ENCODE measurements at places on chromosomes 1 and 21. TPM values are rescaled to one million over a fixed set of nuclear protein-coding genes. Genes with fewer than 3 reads are reported as not detected.

The SLC25A34 gene
- 5.7 TPM for total RNA-seq

DNA sequence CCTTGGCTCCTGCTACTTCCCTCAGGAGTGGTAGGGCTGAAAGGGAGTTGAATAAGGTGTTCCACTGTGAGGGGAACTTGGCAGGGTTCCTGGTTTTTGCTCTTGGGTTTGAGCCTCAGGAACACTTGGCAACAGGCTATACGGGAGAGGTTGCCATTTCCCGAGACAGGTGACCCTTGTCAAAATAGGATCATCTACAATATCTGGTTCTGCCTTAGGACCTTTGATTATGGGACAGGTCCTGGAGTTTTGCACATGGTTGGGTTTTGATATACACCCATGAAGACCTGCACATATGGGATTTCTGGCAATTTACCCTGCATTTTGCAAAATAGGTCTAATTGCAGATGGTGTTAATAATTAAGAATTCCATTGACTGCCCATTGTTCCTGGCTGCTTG, 31.1 kb downstream of the YY1AP1 start:
- peaks cover 42% of the 10 kb centered on the region for H3K36me3 ChIP-seq
- no peak overlapping the region for H3K27ac ChIP-seq
- H3K4me1 ChIP-seq = no peaks in the 10 kb centered on the region

DNA sequence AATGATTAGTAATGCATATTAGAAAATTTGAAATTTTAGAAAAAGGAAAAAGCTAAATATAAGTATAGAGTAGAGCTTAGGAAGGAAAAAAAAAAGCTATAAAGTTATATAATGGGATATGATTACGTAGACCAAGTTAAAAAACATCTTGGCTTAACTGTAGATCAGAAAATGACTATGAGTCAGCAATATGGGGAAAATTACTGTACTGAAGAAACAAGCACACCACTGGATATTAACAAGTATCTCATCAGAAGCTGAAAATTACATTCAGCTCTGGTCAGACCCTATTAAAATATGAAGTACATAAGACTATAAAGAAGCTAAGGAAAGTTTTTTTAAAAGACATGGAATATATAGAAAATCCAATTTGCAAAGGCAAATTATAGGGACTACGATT, 19.5 kb downstream of the DNAJC8 start:
- DNase-seq = no peak
- H3K4me3 ChIP-seq = no peak overlapping the region
- H3K27ac ChIP-seq = no peak overlapping the region
- H3K4me1 ChIP-seq = no peaks in the 10 kb centered on the region
- no peaks in the 10 kb centered on the region for H3K27me3 ChIP-seq

DNA sequence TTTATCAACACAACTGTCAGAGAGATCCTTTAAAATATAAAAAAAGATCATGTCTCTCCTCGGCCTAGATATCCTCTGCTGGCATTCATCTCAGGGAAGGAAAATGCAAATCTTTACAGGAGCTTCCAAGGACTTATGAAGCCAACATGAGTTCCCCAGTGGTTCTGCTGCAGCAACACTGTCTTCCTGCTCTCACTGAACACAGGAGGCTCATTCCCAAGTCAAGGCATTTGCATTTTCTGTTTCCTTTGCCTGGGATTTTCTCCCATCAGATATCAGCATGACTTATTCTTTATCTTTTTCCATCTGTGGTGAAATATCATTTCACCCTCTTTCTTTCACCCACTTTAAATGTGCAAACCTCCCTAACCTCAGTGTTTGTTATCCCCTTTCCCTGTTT, 513.8 kb upstream of the ZP4 start:
- H3K4me3 ChIP-seq = no peak overlapping the region
- H3K27ac ChIP-seq = no peak overlapping the region
- H3K4me1 ChIP-seq = no peaks in the 10 kb centered on the region
- H3K36me3 ChIP-seq = no peaks in the 10 kb centered on the region
- no peaks in the 10 kb centered on the region for H3K27me3 ChIP-seq

- H3K27ac ChIP-seq = peak overlapping the region; percentile 49
- no peak for DNase-seq
- no peaks in the 10 kb centered on the region for H3K27me3 ChIP-seq
- H3K4me1 ChIP-seq = peaks cover 2% of the 10 kb centered on the region
- no peaks in the 10 kb centered on the region for H3K36me3 ChIP-seq
These were observed 8.1 kb downstream of the S100A6 start for GRCh38 chr1:153527683-153528040.

DNA sequence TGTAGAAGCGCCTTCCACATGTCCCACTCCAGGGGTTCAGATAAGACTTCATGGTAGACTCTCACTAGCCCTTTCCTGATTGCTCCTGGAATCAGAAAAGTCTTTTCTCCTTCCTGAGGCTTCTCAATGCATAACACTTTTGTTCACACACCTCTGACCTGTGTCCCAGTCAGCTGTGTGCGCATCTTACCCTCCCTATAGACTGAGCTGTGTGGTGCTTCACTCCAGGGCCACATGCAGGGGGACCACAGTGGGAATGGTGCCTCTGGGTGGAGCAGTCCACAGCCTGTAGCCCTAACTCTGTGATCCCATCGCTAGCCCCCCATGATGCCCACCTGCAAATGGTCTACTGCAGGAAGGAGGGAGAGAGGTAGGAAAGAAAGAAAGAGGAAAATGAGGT, 84.0 kb upstream of the TLR5 start:
- no peaks in the 10 kb centered on the region for H3K27me3 ChIP-seq
- no peaks in the 10 kb centered on the region for H3K4me1 ChIP-seq
- H3K27ac ChIP-seq = no peak overlapping the region
- DNase-seq = no peak
- no peaks in the 10 kb centered on the region for H3K36me3 ChIP-seq
- no peak overlapping the region for H3K4me3 ChIP-seq

DNA sequence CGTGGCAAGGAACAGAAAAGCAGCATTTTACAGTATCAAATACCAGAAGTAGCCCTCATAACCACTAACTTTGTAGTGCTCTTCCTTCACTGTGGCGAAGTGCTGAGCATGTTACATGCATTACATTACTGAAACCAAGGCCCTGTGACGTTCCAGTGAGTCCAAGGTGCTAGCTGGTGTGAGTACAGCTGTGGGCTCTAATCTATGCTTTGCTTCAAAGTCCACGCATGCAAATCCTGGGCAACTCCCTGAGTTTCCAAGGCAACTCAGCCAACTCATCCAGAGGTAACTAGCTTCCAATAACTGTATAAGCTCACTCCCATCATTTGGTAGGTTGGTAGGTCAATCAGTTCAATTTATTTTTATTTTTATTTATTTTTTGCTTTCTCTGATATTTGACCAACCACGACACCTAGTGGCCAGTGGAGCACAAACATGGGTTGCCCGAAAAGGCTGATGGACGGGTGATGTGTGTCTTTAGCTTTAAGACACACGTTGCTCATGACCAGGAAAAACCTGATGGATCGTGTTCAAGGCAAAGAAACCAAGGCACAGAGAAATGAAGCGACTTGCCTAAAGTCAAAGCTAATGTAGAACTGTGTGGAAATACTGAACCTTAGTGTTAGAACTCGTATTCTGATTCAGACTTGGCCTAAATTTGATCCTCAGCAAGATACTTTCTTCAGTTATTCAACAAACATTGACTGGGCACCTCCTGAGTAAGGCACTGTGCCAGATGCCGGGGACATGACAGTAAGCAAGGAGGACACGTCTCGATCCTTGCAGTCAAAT, 73.0 kb downstream of the GNG12 start:
- peak overlapping the region; percentile 78 for H3K27ac ChIP-seq
- no peak overlapping the region for H3K4me3 ChIP-seq
- no peaks in the 10 kb centered on the region for H3K27me3 ChIP-seq

DNA sequence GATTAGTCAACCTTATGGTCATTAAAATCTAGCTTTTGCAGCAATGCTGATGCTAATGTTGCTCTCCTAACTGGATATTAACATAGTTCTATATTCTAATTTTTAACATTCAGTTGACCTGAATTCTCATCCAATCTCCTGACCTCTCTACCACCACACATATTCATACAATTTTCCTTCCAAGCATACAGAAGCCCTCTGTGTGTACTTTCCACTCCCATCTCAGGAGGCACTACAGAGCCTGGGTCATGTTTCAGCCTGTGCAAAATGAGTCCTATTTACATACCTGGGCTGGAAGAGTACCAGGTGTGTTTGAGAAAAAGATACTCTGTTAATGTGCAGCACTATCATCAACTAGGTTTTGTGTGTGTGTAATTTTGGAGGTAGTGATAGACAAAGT, 486.3 kb downstream of the NEGR1 start:
- H3K36me3 ChIP-seq = no peaks in the 10 kb centered on the region
- no peaks in the 10 kb centered on the region for H3K27me3 ChIP-seq
- no peak overlapping the region for H3K4me3 ChIP-seq
- no peaks in the 10 kb centered on the region for H3K4me1 ChIP-seq
- no peak overlapping the region for H3K27ac ChIP-seq

The ITLN2 gene
- total RNA-seq = not detected

- no peak overlapping the region for H3K27ac ChIP-seq
- no peaks in the 10 kb centered on the region for H3K4me1 ChIP-seq
- peaks cover 4% of the 10 kb centered on the region for H3K36me3 ChIP-seq
- no peak for DNase-seq
These were observed 55.0 kb downstream of the PLXNA2 start for GRCh38 chr1:208189183-208189582.

The LCE1A gene
- not detected for total RNA-seq

The USH2A gene
- total RNA-seq = not detected

The SLC6A9 gene
- total RNA-seq = 4.7 TPM

The CLCA1 gene
- total RNA-seq = not detected

The S100A2 gene
- total RNA-seq = not detected

The TLR5 gene
- total RNA-seq = 3.9 TPM

The ATF3 gene
- 79.1 TPM for total RNA-seq

GRCh38 chr1:44038876-44039657, 7.8 kb upstream of the SLC6A9 start:
- peaks cover 22% of the 10 kb centered on the region for H3K4me1 ChIP-seq
- H3K4me3 ChIP-seq = no peak overlapping the region
- DNase-seq = no peak
- no peaks in the 10 kb centered on the region for H3K36me3 ChIP-seq
- no peaks in the 10 kb centered on the region for H3K27me3 ChIP-seq
- H3K27ac ChIP-seq = no peak overlapping the region

GRCh38 chr1:7702365-7702764, 68.7 kb upstream of the VAMP3 start:
- H3K27ac ChIP-seq = no peak overlapping the region
- H3K4me1 ChIP-seq = peaks cover 3% of the 10 kb centered on the region
- H3K4me3 ChIP-seq = no peak overlapping the region
- H3K36me3 ChIP-seq = no peaks in the 10 kb centered on the region
- no peaks in the 10 kb centered on the region for H3K27me3 ChIP-seq

The AUNIP gene
- not detected for total RNA-seq

- H3K4me1 ChIP-seq = no peaks in the 10 kb centered on the region
- DNase-seq = no peak
- H3K4me3 ChIP-seq = no peak overlapping the region
- no peaks in the 10 kb centered on the region for H3K36me3 ChIP-seq
- no peak overlapping the region for H3K27ac ChIP-seq
These were observed 2.2 kb upstream of the FYB2 start for GRCh38 chr1:56821462-56821797.

DNA sequence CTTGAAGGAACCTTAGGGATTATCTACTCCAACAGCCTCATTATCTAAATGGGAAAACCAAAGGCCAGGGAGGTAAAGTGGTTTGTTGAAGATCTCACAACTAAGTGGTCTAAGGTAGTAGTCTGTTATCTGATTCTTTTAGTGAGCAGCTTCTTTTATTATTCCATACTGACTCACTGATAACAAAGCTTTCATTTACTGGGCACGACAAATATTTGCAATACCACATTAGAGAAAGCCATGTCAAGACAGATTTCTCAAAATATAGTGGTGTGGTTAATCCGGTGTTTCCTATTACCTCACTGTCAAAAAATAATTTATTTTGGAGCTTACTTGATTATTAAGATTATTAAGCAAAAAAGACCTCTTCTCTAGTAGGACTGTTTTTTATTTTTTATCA, 369.1 kb downstream of the S1PR1 start:
- H3K4me1 ChIP-seq = no peaks in the 10 kb centered on the region
- H3K27ac ChIP-seq = no peak overlapping the region
- no peak overlapping the region for H3K4me3 ChIP-seq
- no peaks in the 10 kb centered on the region for H3K36me3 ChIP-seq
- no peak for DNase-seq
- no peaks in the 10 kb centered on the region for H3K27me3 ChIP-seq

The MCOLN2 gene
- total RNA-seq = not detected

The ICOSLG gene
- total RNA-seq = not detected

GRCh38 chr1:71015745-71016144, 31.9 kb downstream of the PTGER3 start:
- H3K4me1 ChIP-seq = no peaks in the 10 kb centered on the region
- H3K36me3 ChIP-seq = no peaks in the 10 kb centered on the region
- H3K4me3 ChIP-seq = no peak overlapping the region
- peak overlapping the region; percentile 60 for H3K27ac ChIP-seq
- H3K27me3 ChIP-seq = no peaks in the 10 kb centered on the region
- DNase-seq = no peak

DNA sequence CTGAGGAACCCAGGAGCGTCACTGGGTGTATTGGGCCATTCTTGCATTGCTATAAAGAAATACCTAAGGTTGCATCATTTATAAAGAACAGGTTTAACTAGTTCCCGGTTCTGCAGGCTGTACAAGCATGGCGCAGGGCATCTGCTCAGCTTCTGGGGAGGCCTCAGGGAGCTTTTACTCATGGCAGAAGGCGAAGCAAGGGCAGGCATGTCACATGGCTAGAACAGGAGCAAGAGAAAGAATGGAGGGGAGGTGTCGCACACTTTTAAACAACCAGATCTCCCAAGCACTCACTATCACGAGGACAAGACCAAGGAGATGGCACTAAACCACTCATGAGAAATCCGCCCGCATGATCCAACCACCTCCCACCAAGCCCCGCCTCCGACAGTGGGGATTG, 65.2 kb downstream of the PSMG1 start:
- no peak for DNase-seq
- no peak overlapping the region for H3K27ac ChIP-seq
- H3K36me3 ChIP-seq = no peaks in the 10 kb centered on the region
- peaks cover 37% of the 10 kb centered on the region for H3K4me1 ChIP-seq
- H3K4me3 ChIP-seq = no peak overlapping the region

DNA sequence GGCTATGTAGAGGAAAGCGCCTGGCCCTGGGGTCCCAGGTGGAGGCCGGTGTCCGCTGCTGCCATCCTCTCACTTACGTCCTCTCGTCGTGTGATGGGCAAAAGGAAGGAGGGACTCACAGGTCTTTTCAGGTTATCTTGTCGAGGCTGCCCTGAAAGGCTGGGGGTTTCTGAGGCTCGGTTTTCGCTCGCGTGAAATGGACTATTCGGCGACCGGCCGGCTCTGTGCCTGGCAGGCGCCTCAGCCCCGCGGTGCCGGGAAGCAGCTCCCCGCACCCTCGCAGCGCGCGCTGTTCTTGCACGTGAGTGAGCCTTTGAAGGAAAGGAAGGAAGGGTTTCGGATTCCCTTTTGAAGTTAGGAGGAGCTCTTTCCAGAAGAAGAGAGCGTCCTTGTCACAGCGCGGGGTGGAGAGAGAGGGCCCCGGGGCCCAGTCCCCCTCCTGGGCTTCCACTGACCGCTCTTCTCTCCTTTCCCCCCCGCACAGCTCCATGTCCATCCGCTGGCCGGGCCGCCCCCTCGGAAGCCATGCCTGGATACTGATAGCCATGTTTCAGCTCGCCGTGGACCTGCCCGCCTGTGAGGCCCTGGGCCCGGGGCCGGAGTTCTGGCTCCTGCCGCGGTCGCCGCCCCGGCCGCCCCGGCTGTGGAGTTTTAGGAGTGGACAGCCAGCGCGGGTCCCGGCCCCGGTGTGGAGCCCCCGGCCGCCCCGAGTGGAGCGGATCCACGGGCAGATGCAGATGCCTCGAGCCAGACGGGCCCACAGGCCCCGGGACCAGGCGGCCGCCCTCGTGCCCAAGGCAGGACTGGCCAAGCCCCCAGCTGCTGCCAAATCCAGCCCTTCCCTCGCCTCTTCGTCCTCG, 57.2 kb downstream of the AJAP1 start:
- DNase-seq = no peak
- no peaks in the 10 kb centered on the region for H3K36me3 ChIP-seq
- no peaks in the 10 kb centered on the region for H3K4me1 ChIP-seq

- peak overlapping the region; percentile 80 for H3K27ac ChIP-seq
- peak overlapping the region; percentile 46 for H3K4me3 ChIP-seq
These were observed 158.8 kb downstream of the TOMM20 start for GRCh38 chr1:234969581-234970400.
